NCI-H460 (cell line): ENCODE measurements at places on chromosomes 3 and 15. TPM values are rescaled to one million over a fixed set of nuclear protein-coding genes. Genes with fewer than 3 reads are reported as not detected.

GRCh38 chr3:194277786-194278130, 73.4 kb downstream of the CPN2 start:
- no peak for DNase-seq

DNA sequence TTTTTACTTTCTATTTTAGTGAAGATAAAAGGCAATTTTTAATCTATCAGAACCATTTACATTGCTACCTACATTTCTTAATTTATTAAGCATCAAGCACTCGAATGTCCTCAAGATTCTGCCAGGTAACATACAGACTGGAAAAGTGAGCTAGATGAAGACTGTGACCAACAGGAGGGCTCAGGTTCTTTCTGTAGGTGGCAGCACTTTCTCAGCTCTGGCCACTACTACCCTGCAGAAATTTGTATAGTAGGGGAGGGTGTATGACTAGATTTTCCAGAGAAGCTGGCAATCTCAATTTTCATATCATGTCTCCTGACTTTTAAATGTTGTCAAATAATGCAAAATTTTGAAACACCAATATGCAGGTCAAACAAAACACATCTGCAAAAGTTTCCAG, 165.0 kb upstream of the SUCLG2 start:
- DNase-seq = no peak

- no peak for DNase-seq
Observed at GRCh38 chr3:131110087-131110486, 83.4 kb downstream of the NEK11 start.

- no peak for DNase-seq
Observed at GRCh38 chr3:72162649-72163184, 377.8 kb upstream of the PROK2 start.

DNA sequence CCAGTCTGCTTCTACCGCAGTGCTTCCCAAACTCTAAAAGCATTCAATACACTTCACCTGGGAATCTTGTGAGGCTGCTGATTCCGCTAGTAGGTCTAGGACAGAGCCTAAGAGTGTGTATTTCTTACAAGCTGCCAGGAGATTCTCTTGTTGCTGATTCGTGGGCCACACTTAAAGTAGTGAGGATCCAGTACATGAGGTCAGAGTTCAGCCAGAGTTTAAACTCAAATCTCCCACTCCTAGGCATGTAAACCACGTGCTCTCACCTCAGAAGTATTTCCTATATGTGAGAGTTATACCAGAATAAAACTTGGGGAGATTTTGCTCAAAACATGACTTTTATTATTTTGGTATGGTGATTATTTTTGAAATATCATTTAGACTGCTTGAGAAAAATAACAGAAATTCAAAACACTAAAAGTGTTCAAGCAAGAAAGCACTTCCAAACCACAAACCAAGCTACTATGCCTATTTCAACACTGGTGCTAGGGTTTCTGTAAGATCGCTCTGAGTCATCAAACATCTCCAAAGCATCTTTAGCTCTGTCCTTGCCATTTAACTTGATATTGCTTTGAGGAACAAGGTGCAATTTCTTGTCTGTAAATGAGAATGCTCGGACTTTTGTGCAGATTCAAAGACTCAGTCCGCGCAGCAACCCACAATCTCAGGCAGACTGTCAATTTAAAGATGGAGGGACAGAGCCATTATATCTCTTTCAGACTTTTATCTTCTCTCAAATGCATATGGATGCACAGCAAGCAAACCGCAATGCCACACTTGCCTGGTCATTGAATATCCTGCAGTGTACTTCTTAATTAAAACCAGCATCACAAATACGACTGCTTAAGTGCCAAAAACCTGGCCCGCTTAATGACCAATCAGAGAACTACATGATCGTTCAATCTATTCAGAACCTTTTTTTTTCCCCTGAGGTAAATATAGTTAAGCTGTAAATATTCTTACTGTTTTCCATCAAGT, 59.8 kb downstream of the AGTR1 start:
- DNase-seq = no peak

GRCh38 chr3:9957214-9957613, 5.0 kb upstream of the PRRT3 start:
- DNase-seq = no peak

GRCh38 chr3:123318374-123318773, 116.6 kb downstream of the SEC22A start:
- DNase-seq = no peak

- no peak for DNase-seq
Observed at GRCh38 chr3:152610622-152611021, 224.3 kb upstream of the P2RY1 start.

DNA sequence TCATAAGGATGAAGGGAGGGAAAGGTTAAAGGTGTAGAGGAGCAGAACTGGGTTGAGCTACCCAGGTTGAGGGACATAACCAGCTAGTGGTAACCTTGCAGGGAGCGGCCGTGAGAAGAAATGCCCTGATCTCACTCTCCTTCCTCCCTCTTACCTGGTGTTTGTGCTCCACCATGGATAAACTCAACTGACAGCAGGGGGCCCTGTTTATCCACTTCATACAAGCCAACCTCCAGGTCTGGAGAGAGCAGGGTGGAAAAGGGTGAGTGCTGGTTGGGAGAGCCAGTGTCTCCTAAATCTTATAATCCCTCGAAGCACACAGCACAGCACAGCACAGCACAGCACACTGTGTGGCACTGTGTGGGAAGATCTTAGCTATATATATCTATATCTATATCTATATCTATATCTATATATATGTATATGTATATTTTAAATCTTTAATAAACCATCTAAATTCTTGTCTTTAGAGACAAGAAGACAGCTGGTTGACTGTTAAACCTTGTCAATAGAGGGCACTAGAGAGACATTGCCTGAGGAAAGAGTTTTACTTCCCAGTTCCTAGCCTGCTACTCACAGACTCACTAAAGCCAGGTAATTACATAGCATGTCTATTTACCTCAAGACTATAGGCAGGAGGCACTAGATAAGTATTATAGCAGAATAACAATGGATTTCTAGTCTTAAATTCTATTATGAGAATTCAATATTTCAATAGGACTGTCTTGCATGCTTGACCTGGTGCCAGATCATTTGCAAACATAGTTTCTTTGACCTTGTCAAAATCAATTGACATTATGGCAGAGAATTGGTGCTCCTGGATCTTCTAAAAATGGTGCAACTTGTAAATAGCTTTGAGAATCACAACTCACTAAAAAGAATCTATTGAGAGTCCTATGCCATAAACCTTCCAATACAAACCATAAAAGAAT, 21.7 kb upstream of the FMN1 start:
- peak; percentile 23 for DNase-seq

GRCh38 chr3:13317596-13318320, 102.4 kb downstream of the NUP210 start:
- no peak for DNase-seq

- peak; percentile 80 for DNase-seq
Observed at GRCh38 chr15:65638681-65639089, 16.9 kb downstream of the SLC24A1 start.

DNA sequence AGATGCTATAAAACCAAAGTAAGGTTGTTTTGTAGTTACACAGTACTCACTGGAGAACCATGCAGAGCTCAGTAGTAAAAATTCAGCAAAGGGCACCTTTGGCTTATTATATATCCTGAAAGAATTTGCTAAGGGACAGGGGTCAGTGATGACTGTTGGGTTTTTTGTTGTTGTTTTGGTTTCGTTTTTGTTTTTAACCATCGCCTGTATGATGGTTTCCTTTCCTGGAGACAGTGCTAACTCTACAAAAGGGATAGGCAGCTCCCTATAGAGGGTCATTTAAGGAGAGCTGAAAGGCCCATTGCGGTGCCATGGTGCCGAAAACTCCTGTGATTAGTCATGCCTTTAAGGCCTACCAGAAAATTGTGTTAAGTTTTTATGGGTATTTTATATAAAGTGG, 118.2 kb upstream of the GOLIM4 start:
- DNase-seq = no peak

DNA sequence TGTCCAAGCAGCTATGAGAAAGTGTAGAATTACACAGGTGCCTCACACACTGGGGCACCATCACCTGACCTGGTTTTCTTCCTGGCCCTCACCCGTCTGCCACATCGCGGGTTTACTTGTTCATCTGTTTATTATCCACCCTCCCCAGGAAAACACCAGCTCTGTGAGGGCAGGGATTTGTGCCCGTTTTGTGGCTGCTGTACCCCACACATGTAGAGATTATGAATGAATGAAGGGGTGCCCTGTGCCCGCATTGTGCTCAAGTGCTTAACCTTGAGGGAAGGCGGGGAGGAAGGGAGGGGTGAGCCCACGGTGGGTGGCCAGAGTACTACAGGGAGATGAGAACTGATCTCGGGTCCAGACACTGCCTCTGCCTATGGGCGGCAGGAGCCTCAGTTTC, 108.4 kb downstream of the WNT7A start:
- no peak for DNase-seq

GRCh38 chr15:82901114-82901805, 51.3 kb downstream of the HOMER2 start:
- no peak for DNase-seq

DNA sequence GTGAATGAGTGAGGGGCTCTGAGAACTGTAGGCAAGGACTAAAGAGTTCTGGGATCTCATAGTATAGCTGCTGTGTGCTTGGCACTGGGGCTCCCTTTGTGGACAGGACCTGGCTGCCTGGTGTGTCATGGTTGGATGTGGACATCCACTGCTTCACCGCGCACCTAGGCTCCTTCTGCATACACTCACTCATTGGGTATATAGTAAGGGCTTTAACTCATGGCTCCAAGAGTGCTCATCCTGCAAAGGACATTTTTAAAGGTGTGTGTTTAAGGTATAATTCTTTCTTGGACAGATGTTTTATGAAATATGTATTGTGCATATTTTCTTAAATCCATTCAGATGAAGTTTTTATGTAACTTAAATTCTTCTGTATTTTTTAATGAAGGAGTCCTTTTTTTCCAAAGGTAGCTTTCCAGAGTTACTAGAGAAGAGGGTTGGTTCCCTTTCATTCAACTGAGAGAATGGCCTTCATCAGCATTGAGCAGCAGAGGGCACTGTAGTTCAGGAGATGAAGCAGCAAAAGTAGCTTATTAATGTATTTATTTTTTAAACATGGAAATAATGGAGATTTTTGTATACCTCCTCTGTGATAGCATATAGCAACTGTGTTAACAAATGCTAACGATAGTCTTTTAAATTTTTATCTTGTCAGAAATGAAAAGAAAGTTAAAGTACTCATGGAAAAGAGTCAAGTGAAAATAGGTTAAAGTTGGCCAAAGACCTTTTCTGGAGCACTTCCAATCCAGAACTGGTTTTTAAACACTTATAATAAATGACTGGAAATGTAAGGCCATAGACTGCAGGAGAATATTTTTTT, 25.2 kb downstream of the OXNAD1 start:
- peak; percentile 23 for DNase-seq

- no peak for DNase-seq
Observed at GRCh38 chr15:73571346-73571745, 61.8 kb downstream of the NPTN start.

GRCh38 chr15:101308604-101309435, 13.8 kb upstream of the SNRPA1 start:
- no peak for DNase-seq

GRCh38 chr3:60047426-60048200, 997.8 kb upstream of the CFAP20DC start:
- DNase-seq = no peak

DNA sequence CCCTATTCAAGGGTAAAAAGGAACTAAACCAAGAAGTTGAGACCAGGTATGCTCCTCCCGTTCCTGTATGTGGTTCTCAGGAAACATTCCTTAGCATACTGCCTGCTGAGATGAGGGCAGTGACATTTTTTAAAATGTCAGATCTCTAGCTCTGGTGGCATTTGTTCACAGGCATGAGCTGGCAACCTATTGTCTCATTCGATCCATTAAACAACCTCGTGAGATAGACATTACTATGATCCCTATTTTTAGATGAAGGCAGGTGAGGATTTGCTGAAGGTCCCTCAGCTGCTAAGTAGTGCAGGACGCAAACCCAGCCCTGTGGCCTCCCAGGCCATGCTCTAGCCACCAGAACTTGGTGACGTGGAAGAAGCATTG, 74.9 kb downstream of the SIDT1 start:
- no peak for DNase-seq

SPTBN5 gene
- 0.06 and 0.10 TPM in 2 replicates for total RNA-seq

CDCP1 gene
- 47.5 and 47.7 TPM in 2 replicates for total RNA-seq

RFX7 gene
- total RNA-seq = 5.7 and 6.4 TPM in 2 replicates

FAM81A gene
- total RNA-seq = 0.92 and 2.1 TPM in 2 replicates

ZNF860 gene
- 0.10 TPM in 1 of 2 replicates, not detected in the other for total RNA-seq

GABRA5 gene
- total RNA-seq = not detected in 2 replicates

LACTB gene
- 7.4 and 7.5 TPM in 2 replicates for total RNA-seq

ZMYND10 gene
- total RNA-seq = 0.30 and 1.1 TPM in 2 replicates

GOLGA6L25 gene
- not detected in 2 replicates for total RNA-seq

NUSAP1 gene
- 108 and 115 TPM in 2 replicates for total RNA-seq

CLEC3B gene
- 0.12 TPM in 1 of 2 replicates, not detected in the other for total RNA-seq

ZNF654 gene
- total RNA-seq = 4.1 and 4.2 TPM in 2 replicates
